Activated naive CD4-positive, alpha-beta T cell treated with anti-CD3 and anti-CD28 coated beads, Interleukin-2, amount 50 U/mL, for 72 hours (primary cell): ENCODE measurements at places on chromosomes 13 and 19. TPM values are rescaled to one million over a fixed set of nuclear protein-coding genes. Genes with fewer than 3 reads are reported as not detected.

Gene LGI4
- total RNA-seq = 2.7 TPM

DNA sequence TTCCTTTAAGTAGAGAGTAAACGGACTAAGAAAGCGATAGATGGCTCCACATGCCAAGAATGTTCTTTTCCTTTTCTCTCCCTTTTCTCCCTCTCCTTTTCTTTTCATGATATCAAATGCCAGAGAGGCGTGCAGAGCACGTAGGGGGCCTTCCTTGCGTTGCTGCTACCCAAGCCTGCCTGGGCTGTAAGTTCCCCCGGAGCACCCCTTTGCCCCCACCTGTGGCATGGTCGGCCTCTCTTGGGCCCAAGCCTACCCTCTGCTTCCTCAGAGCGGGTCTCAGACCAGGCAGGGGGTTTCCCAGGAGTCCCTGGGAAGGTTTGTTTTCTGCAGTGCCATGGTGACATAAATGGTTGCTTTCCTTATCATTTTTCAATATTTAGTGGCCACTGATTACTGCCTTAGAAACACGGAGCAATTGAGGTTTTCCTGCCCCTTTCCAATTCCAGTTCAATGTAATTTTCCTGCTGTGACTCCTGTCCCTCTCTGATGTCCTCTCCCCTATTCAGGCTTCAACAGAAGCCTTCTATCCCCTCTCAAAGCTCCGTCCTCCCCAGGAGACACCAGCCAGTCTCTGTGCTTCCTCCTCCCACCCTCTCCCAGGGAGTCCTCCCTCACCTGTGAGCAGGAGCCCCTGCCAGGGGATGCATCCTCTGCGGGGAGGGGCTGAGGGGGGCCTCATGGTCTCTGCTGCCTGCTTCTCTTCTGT, 22.6 kb upstream of the CD177 start:
- no peak for DNase-seq

Gene NLRP11
- total RNA-seq = not detected

DNA sequence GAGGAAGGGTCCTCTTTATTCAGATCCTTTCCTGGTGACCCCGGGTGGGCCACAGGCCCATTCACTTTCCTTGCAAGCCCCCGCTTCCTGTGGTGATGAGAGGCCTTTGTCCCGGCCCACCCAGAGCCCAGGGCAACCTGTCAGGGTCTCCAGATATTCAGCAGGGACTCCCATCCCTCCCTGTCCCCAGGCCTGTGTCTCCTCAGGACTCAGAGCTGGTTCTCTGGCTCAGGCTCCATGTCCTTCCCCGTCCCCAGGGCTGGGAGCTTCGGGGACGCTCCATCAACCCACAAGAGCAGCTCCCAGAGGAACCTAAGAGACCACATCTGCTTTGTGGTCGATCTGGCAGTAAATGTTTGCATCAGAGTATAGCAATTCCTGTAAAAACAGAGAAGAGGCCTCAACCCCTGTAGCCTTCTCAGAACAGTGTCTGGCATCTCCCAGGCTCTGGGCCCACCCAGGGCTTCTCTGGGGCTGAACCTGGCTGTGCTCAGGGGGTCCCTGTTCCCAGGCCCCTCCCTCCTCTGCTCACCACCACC, 7.8 kb downstream of the CEACAM4 start:
- DNase-seq = no peak

DNA sequence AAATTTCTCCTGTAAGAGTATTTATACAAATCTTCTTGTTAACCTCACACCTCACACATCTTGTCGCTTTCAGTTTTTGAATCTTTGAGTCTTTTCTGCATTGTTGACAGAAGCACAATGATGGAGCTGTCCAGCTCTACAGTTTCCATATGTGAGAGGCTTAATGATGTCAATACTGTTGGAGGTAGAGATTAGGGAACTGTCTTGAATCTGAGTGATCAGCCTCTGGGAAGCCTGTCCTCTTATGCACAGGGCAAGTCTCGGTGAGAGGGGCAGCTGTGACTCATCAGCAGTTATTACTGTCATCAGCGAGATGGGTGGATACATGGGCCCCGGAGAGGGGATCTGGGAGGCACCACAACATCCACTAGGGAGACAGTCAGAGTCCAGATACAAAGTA, 4.6 kb upstream of the ITGBL1 start:
- DNase-seq = no peak

GRCh38 chr13:113860665-113861432, 3.0 kb downstream of the GAS6 start:
- peak; percentile 48 for DNase-seq

- no peak for DNase-seq
Observed at GRCh38 chr19:45752639-45753038, 16.4 kb downstream of the SIX5 start.

Gene NANOS3
- 0.98 TPM for total RNA-seq

Gene GJB6
- total RNA-seq = 1.3 TPM

DNA sequence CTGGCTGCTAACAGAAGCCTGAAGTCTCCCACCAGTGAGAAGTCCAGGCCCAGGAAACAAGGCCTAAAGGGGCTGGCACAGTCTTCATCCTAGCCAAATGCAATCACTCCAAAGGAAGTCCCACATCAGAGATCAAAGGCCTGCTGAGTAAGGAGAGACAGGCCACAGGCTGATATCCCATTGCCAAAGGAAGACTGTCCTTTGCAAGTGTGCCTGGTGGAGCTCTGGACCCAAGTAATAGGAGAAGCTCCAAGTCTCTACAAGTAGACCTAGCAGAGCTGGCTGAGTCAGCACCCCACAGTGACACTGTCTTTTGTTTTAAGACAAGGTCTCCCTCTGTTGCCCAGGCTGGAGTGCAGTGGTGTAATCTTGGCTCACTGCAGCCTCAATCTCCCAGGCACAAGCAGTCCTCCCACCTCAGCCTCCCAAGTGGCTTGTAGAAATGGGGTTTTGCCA, 4.5 kb downstream of the DBP start:
- no peak for DNase-seq

- DNase-seq = no peak
Observed at GRCh38 chr13:42752731-42753130, 28.7 kb upstream of the FAM216B start.

Gene ZIC5
- not detected for total RNA-seq

Gene CCNE1
- total RNA-seq = 48.6 TPM

- DNase-seq = no peak
Observed at GRCh38 chr13:83332751-83333150, 549.5 kb downstream of the SLITRK1 start.

DNA sequence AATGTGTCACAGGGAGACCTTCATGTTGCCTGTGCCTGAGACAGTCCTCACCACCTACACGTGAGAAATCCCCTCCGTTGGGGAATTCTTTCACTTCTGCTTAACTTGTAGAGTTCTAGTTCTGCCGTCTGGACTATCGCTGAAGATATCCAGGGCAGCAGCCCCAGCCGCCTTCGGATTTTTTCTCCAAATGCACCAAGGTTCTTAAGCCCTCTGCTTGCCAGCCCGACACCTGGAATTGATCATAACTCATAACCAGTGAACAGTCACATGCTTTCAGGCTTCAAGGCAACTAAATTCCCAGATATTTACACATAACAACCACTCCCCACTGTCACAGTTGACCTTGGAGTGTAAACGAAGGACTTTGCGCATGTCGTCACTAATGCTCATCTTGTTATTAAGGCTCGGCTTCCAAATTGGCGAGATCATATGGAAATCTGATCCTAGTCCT, 114.4 kb downstream of the RAB20 start:
- no peak for DNase-seq

DNA sequence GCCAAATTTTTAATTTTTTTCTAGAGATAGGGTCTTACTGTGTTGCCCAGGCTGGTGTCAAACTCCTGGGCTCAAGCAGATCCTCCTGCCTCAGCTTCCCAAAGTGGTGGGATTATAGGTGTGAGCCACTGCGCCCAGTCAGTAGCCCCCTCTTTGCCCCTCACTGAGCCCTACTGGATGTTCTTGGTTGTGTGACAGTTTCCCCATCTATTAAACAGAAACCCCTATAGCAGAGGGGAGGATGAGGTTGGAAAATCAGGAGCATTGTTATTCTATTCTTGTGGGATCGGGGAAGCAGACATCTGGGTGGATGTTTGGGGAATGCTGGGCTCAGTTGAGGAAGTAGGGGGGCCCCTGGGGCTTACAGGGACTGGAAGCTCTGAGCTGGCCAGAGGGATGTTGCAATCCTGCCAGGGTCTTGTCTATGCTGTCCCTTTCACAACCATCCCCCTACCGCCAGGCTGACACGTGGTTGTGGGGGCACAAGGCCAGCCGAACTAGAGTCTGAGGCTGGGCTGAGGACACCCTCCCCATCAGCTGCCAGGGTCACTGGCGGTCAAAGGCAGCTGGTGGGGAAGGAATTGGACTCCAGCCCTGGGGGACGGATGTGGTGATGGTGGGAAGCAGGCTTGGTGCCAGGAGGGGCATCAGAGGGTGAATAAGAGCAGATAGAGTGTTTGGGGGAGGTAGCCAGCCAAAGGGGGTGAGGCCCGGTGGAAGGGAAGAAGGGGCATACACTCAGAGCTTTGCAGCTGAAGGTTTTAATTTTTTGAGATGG, 10.9 kb downstream of the APOC1 start:
- no peak for DNase-seq

Gene AMER2
- not detected for total RNA-seq

GRCh38 chr19:40599331-40599901, 1.8 kb upstream of the LTBP4 start:
- DNase-seq = no peak
